ENCODE measurements at places on chromosomes 4 and X.

DNA sequence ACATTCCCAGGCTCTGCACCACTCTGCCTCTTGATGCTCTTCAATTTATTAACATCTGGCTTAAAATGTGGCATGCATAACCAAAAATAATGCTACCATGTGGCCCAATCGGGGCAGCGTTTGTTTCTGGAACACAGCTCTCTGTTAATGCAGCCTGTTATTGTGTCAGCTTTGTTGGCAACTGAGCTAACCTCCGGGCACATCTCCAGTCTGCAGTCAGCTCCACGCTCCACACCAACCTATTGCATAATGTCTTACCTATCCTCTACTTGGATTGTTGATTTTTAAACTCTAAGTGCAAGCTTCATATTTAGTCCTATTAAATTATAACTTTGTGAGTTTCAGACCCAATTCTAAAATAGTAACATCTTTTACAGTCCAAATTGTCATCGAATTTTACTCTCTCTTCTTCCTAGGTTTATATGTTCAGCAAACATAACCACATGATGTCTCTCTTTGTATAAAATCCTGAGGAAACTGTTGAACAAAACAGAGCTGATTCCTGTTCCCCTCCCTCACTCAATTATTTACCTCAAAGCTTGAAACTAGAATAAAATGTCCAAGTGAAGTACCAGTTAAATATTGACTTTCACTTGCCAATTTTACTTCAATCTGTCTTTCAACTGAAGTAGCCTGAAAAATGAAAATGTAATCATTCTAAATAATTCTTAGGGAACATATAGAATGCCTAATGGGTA lies 92.2 kb upstream of the RAPGEF2 start:
- DNase-seq = no peak

- DNase-seq = no peak
Measured at GRCh38 chr4:155712846-155713245, 46.0 kb upstream of the GUCY1B1 start.

GRCh38 chr4:113835005-113835404 lies 73.5 kb upstream of the CAMK2D start:
- DNase-seq = no peak

DNA sequence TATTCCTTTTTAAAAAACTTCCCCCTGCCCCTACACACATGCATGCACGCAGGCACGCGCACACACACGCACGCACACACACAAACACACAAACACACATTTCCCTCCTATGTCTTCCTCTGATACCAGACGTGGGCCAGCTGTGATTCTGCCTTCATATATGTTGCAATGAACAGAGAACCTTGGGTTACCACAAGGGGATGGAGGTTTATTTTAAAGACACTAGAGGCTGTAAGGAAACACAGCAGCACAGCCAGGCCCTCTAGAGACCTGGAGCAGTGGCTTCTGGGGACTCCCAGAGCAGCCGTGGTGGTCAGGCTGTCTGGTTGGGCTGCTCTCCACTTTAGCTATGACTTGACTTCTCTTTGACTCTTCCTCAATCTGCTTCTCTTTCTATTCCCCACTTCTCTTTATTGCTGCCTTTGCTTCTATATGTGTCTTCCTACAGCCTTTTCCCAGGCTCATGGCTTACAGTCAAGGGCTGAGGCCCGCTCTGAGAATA lies 3.2 kb upstream of the TLR10 start:
- no peak for DNase-seq

DNA sequence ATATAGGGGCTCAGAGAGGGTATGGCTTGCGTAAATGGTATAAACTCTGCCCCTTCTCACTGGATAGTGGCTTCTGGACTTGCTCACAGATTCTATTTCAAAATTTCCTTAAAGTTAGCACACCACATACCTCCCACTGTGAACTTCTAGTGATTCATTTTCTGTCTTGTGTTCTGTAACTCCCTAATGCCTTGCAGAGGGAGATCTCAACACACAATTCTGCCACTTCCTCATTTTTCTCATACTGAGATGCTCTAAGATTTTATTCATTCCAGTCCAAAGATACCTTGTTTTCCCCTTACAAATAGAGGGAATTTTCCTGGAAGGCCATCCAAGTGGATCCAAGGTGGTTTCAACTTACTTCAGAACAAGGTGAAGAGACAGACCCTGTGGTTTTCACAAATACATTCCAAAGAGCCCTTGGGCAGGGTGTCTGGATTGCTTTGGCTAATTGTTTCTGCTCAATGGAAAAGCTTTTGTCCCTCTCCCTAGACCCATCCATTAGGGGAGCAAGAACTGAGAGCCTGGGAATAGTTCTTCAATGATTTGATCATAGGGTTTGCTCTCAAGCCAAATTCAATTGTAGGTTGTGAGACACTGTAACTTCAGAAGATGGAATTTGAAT lies 52.1 kb upstream of the CAPN6 start:
- DNase-seq = no peak

DNA sequence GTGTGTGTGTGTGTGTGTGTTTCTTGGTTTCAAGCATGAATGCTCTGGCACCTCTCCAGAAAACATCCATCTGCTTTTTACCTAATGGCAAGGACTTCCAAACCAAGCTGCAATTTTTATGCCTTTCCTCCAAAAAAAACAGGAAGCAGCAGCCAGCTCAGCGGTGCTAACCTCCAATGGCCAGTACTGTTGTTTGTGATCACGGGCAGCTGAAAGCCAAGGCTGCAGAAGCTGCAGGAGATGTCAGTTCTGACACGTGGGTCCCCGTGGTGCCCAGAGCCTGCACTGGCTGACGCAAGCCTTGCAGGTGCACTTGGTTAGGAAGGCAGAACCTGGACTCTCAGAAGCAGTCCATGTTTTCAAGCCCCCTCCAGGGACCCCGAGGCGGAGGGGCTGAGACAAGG lies 313.6 kb upstream of the DDX53 start:
- DNase-seq = no peak

All from iPS DF 6.9 (cell line).